ENCODE measurements at places on chromosomes 2 and 18.

- no peak for DNase-seq
Measured at GRCh38 chr2:25227576-25227975, 59.2 kb upstream of the POMC start.

GRCh38 chr18:63346480-63347183 is 20.4 kb downstream of the KDSR start:
- no peak for DNase-seq

DNA sequence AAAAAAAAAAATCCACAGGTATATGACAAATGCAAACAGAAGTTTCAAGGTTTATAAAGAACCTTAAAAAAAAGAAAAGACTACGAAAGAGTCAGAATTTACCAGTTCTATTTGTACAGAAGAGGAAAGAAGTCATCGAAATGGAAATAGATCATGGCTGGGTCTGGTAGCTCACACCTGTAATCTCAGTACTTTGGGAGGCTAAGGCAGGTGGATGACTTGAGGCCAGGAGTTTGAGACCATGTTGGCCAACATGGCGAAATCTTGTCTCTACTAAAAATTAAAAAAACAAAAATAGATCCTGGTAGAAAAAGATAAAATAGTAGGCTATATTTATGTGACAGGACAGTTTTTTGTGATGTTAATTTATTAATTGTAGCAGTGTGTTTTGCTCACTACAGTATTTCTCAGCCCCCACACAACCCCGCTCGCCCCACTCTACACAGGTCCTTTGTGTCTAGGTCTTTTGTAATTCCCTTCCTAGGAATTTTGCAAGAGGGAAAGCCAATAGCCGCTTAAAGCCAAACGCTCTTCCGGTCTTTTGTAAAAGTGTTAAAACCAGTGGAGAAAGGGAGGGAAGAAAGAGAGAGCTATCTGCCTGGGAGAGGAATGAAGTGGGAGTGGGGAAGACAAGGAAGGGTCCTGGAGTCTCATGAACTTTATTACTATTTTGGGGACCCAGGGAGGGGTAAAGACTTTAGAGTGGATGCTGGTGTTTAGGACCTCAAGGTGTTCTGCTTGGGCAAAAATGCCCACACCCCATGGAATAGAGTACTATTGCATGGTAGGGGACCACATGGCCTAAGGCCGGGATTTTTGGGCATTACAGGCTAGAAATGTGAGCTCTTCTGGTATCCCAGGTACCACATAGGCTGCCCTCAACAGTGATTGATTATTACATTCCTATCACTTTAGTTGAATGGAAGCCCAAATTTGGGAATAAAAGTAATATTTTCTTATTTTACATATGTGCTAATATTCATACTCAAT is 59.4 kb upstream of the XPO1 start:
- no peak for DNase-seq

DNA sequence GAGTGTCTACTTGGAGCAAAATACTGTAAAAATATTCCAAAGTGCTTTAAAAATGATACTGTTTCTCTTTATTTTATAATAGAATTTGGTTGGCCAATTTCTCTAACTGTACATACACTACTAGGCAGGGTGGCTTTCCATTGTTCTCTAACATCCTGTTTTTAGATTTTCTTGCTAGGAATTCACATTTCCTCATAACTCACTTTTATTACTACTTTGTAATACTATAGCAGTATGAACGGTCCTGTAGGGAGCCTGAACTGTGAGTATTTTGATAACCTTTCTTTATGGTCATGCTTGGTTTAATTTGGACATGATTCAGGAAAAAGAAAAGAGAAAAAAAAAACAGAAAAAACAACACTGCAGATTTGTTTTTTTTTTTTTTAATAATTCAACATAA is 37.8 kb downstream of the GCG start:
- no peak for DNase-seq

DNA sequence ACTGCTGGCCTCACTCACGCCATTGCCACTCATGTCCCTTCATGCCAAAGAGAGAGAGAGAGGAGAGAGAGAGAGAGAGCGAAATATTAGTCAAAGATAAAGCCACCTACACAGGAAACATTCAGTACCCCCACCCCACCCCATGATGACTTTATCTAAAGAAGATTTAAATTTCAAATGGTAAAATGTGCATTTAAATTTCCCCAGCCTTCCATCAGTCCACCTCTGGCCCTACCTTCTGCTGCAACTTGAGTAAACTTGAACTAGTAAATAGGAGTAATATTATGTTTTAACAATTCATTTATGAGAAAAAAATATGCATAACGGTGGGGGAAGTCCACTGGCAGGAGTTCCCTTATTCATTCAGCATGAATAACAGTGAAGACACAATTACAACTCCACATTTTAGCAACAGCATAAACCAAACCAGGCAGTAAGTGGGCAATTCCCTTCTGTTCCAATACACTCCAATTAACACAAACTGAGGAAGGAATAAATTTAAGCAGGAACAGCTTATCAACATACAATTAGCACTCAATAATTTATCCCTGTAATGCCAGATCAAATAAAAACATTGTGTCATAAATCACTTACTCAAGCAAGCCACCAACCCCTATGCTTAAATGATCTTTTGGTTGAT is 264.2 kb downstream of the LNPK start:
- no peak for DNase-seq

DNA sequence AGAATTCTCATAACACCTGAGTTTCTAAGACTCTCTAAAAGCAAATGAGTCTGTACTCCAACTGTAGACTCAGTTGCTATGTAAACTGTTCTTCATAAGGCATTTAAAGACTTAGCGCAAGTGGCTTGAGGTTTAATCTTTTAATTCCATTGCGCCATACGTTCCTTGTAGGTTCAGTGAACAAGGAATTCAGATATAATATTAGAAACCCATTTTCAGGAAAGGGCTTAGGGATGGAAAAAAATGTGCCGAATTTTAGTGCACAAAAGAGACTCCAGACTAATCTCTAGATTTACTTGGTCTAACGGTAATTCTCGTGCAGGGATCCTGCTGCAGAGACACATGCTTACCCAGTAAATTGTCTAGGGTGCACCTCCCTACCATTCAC is 268.9 kb upstream of the TANK start:
- DNase-seq = no peak

GRCh38 chr18:32040936-32041335 is 22.3 kb downstream of the RNF125 start:
- DNase-seq = no peak
